ENCODE measurements at places on chromosomes 2 and 18.

- DNase-seq = no peak
Observed at GRCh38 chr2:7999683-8000476, 682.0 kb upstream of the ID2 start.

DNA sequence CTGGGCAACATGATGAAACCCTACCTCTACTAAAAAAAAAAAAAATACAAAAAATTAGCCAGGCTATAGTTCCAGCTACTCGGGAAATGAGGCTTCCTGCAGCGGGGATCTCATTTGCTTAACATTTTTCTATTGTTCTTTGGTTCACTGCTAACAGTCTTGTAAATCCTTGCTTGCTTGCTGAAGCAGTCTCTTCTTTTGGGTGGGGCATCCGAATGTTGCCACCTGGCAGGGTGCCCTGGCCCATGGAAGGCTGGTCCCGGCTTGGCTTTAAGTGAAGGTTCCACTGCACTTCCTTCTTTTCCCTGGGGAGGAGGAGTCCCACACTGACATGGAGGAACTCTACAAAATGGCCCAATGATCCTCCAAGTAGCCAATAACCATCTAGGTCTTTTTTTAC, 6.0 kb upstream of the ANKRD29 start:
- DNase-seq = no peak

- DNase-seq = no peak
Observed at GRCh38 chr2:127512362-127512761, 13.9 kb downstream of the IWS1 start.

DNA sequence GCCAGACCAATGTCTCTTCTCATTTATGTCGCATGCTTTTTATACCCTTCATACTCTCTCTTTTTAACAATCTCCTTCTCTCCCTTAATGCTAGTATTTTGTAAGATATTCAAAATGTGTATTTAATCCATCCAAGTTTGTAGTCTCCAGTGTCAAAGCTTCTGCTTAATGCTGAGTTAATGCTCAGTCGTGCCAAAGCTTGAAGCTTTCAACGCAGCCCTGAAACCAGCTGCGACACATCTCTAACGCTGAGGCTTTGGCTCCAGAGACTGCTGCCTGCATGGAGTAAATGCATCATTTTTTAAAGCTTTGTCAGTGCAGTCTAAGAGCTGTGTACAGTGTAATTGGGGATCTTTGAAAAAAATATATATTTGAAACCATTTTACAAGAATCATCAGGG, 2108.8 kb upstream of the PIK3C3 start:
- no peak for DNase-seq

DNA sequence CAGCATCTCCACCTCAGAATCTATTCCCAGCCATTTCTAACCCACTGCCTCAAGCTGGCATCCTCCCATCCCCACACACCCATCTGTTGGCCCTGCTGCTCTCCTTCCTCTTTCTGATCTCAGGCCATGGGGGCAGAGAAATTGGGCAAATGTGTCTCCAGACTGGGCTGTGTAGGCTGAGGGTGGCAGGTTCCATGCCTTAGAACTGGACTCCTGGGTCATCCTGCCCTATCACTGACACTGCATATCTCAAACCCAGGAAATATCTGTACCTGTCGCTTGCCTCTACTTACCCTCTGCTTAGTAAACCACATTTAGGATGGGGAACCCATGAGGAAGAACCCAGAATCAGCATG, 1.8 kb downstream of the WNT10A start:
- DNase-seq = no peak

- DNase-seq = no peak
Observed at GRCh38 chr2:127012868-127013267, 94.1 kb downstream of the BIN1 start.

DNA sequence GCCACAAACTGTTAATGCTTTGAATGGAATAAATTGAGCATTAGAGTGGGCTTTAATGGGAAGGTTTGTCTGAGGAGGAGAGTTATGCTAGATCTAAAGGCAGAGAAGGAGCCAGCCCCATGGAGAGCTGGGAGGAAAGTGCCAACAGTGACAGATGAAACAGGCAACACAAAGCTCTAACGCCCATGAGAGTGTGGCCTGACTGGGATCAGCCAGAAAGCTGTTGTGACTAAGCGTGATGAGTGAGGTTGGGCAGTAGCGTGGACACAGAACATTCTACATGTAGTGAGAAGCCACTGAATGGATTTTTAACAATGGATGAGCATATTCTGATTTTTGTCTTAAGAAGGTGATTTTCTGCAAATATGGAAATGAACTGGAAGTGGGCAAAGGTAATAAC, 185.3 kb upstream of the SIX2 start:
- no peak for DNase-seq

- no peak for DNase-seq
Observed at GRCh38 chr2:15981646-15982045, 41.3 kb downstream of the MYCN start.

DNA sequence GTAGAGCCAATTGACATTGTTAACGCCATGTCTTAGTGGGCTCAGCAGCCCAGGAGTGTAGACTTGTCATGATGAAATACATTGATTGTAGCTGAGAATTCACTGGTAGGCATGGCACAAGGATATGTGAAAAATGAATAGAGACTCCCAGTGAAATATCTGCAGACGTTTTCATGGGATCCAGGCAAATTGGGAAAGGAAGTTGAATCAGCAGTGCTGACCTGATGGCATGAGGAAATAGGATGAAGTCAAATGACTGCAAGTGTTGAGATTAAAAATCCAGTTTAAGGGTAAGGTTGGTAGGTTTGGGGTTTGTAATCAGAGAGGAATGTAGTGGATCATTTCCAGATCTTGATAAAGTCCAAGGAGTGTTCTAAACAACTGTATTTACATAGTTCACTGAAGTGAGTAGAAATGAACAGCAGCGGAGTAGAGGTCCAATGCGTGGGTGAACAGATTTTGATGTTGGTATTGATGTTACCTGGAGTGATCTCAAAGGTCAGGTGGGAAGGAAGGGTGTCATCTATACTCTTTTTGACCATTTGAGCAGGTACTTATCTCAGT, 24.6 kb downstream of the INSIG2 start:
- no peak for DNase-seq

GRCh38 chr2:69163109-69163508, 150.1 kb downstream of the ANTXR1 start:
- no peak for DNase-seq

DNA sequence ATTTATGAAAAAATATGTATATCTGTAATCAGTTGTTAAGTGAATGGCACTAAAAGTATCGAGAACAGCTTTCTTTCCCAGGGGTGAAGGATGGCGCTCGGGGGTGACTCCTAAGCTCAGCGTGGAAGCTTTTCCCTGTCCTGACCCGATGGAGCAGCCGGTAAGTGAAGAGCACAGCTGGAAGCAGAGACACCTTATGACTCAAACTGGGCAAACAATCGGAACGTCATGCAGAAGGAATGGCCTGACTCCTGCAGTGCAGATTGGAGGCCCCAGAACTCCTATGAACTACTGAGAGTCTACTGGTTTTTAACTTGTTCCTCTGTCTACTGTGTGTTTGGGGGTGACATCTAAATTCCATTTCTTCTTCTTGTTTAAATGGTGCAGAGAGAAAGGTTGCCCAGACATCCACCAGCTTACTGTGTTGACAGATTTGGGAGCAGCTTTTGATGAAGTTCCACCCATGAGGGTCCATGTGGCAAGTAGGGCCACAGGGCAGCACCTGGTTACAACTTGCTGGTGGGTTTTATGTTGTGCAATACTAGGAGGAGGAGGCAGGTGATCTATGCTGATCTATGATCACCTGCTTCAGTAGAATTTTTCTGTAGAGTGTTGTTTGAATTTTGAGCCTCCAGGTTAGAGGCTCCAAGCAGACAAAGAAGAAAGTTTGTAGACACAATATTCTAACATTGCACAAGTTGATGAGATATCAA, 52.8 kb upstream of the TMEM182 start:
- no peak for DNase-seq

GRCh38 chr2:152058655-152059054, 40.2 kb downstream of the CACNB4 start:
- DNase-seq = no peak

- no peak for DNase-seq
Observed at GRCh38 chr2:109232909-109233308, 103.9 kb downstream of the SH3RF3 start.

GRCh38 chr2:225037415-225038230, 4.6 kb downstream of the DOCK10 start:
- DNase-seq = no peak

GRCh38 chr2:22991844-22992243, 393.1 kb upstream of the KLHL29 start:
- DNase-seq = no peak

- no peak for DNase-seq
Observed at GRCh38 chr18:49651033-49651432, 89.2 kb downstream of the LIPG start.

GRCh38 chr2:239255628-239256349, 145.0 kb downstream of the HDAC4 start:
- DNase-seq = no peak

DNA sequence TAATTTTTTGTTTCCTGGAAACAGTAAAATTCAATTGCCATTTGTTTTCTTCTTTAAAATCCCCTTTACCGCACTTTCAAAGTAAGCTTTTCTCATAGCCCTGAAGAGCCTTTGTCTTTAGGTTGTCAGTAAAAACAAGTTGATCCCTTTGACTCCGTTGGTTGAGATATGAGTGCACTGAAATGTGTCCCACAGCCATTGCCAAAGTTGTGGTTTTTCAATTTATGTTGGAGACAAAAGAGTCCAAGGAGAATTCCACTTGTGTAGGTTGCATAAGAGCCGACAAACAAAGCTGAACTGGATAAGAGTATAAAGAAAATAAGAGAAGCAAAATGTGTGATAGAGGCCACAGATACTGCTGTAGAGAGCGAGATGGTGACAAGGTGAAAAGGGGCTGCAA, 26.1 kb upstream of the HNMT start:
- no peak for DNase-seq

- no peak for DNase-seq
Observed at GRCh38 chr2:120471166-120471565, 125.2 kb downstream of the INHBB start.

GRCh38 chr2:136134126-136134525, 16.2 kb upstream of the CXCR4 start:
- DNase-seq = peak; percentile 61

DNA sequence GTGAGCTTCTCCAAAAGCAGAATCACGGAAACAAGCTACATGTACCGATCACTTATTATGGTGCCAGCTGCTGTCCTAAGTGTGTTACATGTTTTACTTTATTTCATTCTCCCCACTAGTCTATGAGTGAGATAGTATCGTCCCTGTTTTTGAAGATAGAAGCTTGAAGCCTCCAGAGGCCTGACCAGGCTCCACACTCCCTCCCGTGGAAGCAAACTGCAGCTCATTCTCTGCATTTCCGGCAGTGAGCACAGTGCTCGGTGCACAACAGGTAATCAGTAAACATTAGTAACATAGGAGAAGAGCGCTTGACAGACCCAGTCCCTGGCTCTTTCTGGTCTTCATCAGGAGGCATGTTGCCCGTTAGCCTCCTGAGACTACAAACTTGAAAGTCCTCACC, 72.9 kb downstream of the ZBTB7C start:
- DNase-seq = no peak

GRCh38 chr2:118670276-118670675, 177.2 kb downstream of the EN1 start:
- no peak for DNase-seq

DNA sequence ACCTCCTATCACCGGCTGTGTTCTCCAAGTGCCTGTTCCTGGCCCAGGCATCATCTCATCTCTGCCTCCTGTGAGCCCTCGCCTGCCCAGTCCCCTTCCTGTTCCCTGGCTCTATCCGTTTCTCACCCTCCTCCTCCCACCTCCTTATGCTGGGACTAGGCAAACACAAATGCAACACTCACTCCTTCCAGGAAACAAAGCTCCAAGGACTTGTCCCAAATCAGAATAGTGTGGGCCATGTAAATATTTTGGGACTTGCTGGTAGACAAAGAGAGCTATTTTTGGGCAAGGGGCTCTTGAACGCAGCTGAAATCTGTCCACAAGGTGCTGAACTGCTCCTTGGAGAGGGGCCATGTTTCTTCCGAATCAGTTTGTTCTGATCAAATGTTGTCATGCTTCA, 25.3 kb downstream of the MBP start:
- no peak for DNase-seq

DNA sequence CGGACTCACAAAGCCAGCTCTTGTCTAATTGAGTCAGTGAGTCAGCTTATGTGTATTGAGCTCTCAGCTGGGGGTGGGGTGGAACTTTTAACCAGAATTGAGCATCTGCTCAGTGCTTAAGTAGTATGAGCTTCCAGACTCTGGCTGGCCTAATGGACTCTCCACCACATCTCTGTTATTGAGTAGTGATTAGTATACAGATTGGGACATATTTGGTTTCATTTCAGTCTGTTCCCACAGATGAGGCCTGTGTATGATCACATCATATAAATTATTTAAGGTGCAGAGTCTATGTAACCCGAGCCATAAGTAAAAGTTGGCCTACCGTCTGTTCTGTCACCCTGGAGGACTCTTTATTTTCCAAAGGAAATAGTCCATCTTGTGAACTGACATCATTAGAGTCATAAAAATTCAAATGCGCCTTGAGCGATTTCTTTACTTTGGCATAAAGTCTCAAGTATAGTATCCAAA, 152.1 kb downstream of the THSD7B start:
- DNase-seq = no peak

DNA sequence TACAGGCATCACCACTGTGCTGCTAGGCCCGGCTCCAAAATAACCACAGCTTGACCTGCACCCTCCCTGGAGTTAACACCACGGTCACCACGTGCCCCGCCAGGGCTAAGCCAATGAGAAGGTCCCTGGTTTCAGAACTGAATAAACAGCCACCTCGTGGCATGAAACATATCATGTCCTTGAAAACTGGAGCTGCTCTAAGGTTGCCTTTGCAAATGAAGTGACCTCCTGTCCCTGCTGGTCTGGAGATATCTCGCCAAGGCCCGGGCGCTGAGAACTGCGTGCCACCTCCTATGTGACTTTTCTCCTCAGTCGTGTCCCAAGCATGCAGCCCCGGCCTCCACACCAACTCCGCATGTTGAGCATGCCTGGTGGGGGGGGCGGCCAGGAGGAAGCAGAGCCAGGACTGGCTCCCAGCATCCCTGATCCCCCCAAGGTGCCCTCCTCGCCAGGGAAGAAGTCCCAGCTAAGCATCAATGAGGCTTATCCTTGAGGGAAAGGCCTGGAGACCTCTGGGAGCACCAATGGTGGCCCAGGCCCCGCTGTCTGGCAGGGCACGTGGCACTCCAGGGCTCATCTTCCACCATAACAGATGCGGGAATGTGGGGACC, 16.3 kb upstream of the KCNG2 start:
- DNase-seq = no peak

All from stimulated activated naive CD8-positive, alpha-beta T cell treated with anti-CD3 and anti-CD28 coated beads, Interleukin-15, amount 100 ng/mL, for 72 hours (primary cell).